ENCODE measurements at places on chromosomes 1 and 21. TPM values are rescaled to one million over a fixed set of nuclear protein-coding genes. Genes with fewer than 3 reads are reported as not detected.

- peak; percentile 77 for DNase-seq
Measured at GRCh38 chr1:84603941-84604830, 29.9 kb upstream of the CTBS start.

DNA sequence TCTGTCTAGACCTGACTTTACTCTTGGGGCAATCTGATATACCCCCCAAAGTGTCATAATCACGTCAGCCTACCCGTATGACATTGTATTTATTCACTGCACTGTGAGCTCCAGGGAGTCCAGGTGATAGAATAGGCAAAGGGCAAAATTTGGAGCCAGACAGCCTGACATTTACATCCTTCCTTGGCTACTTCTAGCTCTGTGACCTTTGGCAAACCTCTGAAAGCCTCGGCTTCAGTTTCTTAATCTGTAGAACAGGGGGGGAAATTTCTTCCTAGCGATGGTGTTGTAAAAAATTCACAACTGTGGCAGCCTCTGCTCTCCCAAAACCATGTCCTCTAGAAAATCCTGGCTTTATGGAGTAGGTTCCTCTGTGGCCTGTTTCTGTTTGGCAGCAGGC, 240.9 kb downstream of the KIF26B start:
- DNase-seq = no peak

DNA sequence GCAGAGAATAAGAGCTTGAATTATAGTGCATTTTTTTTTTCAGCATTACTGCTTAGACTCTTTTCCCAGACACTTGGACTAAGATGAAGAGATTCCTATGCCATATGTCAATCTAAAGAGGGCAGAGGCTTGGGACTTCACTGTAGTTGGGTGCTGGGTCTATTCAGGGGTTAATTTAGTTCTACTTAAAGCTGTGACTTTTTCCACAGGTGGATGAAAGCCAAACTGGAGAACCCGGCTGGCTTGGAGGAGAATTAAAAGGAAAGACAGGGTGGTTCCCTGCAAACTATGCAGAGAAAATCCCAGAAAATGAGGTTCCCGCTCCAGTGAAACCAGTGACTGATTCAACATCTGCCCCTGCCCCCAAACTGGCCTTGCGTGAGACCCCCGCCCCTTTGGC, 104.8 kb downstream of the ATP5PO start:
- DNase-seq = no peak

GRCh38 chr1:19374926-19375325, 62.8 kb downstream of the SLC66A1 start:
- DNase-seq = no peak

Gene ZNF683
- total RNA-seq = not detected

DNA sequence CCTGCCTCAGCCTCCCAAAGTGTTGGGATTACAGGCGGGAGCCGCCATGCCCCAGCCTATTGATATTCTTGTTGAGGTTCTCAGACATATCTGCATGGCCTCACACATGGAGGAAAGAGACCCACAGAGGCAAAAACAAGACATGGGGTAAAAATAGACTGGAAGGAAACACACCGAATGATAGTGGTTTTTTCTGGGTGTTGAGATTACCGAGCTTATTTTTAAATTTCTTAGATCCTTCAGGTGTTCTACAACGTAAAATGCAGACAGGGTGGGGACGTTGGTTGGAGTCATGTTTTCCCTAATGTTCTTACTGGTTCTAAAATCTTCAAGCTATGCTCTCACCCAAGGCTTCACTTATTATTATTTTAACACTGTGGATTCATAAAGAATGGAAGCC, 23.9 kb upstream of the RUNX3 start:
- no peak for DNase-seq

- no peak for DNase-seq
Measured at GRCh38 chr1:37725851-37726613, 33.7 kb downstream of the CDCA8 start.

- DNase-seq = no peak
Measured at GRCh38 chr1:205579711-205580110, 52.1 kb downstream of the ELK4 start.

- no peak for DNase-seq
Measured at GRCh38 chr1:83954166-83954823, 44.6 kb downstream of the TTLL7 start.

Gene RHD
- not detected for total RNA-seq

DNA sequence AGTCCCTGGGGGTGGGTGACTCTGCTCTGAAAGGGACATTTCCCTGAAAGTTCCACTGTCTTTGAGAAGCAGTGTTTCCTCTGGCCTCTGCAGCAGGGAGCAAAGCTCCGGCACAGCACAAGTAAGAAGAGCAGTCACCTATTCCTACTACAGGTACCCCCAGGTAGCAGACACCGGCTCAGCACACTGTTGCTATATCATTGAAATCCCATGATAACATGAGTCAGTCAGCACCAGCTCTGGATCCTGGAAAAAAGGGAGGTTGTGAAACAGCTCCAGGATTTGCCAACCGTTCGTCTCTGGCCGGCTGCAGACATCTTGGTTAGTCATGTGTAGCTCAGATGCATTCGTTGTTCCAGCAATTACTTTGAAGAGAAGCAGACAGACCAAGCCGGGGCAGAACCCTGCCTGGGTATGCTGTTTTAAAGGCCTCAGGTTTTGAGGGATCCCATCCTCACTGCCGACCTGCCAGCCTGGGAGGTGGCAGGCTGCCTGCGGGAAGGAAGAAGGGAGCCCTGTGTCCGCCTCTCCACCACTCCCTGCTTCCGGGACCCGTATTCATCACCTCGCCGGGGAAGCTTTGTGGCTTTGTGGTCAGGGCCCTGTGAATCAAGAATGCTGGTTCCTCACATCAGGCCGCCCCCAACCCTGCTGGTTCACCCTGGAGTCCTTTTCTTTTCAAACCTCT, 139.2 kb downstream of the CLIC6 start:
- peak; percentile 43 for DNase-seq

Gene OR2T2
- total RNA-seq = 0.21 TPM

Gene TTLL10
- not detected for total RNA-seq

GRCh38 chr1:32500387-32501209, 35.7 kb downstream of the ZBTB8B start:
- peak; percentile 75 for DNase-seq

DNA sequence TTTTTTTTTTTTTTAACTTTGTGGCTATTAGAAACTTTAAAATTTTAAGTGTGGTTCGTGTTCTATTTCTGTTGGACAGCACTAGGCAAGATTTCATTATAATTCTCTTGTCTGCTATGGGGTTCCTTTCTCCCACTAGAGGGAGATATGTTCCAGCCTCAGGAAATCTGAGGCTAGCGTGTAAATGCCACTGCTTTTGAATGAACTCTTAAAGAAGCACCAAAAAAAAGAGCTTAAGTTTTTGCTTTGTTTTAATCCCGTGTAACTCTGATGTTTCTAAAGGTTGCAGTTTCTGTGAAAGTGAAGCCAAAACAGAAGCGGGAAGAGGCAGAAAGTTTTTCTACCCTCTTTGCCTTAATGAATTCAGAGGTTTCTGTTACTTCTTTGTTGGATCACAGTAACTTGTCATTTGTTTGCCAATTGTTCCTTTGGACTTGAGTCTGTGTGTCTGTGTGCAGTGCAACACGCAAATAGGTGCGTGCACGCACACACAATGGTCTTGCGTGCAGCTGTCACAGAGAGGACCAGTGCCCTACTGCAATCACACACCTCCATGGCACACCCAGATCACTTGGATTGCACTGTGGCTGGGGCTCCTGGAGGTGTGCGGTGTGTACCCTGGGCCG, 32.3 kb downstream of the HHAT start:
- DNase-seq = no peak

DNA sequence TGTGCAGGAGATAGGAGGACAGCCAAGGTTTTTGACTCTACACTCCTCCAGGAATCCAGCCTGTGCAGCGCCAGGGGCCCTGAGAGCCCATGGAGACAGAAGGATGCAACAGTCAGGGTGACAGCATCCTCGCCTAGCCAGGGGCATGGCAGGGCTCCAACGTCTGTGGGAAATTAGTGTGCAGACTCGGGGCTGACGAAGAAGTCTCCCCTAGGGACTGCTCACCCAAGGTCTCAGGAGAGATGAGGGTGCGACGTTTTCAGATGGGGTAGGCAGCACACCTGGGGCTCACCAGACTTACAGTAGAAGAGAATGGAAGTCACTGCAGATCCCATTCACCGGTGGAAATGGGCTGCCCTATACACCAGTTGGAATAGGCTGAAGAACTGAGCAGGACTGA, 241.7 kb downstream of the SETD4 start:
- no peak for DNase-seq

Gene BTG2
- total RNA-seq = 95.9 TPM

Gene FCRL6
- 0.21 TPM for total RNA-seq

Gene ETV3L
- not detected for total RNA-seq

Gene ABCG1
- 11.8 TPM for total RNA-seq

DNA sequence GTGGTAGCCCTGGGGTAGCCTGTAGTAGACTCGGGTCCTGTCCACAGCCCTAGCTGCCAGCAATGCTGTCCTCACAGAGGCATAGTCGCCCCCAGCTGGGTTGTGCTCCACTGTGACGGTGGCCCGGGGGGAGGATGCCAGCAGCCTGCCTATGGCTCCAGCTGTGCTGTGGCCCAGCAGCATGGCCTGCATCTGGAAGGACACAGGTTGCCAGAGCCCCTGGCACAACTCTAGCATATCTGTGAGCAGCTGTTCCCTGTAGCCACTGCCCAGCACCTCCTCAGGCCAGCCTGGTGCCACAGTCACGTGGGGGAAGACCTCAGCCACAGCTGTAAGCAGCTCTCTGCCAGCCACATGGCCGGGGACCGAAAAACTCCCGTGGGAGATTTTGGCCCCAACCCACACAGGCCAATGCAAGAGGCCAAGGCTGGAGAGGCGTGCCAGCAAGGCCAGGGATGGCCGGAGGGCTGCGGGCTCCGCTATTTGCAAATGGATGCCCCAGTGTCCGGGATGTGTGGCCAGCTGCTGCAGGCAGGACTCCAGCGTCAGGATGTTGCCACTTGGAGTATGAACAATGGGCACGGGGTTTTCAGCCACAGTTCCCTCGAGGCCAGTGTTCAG, 13.9 kb downstream of the FAM151A start:
- no peak for DNase-seq

Gene FMOD
- 41.8 TPM for total RNA-seq

DNA sequence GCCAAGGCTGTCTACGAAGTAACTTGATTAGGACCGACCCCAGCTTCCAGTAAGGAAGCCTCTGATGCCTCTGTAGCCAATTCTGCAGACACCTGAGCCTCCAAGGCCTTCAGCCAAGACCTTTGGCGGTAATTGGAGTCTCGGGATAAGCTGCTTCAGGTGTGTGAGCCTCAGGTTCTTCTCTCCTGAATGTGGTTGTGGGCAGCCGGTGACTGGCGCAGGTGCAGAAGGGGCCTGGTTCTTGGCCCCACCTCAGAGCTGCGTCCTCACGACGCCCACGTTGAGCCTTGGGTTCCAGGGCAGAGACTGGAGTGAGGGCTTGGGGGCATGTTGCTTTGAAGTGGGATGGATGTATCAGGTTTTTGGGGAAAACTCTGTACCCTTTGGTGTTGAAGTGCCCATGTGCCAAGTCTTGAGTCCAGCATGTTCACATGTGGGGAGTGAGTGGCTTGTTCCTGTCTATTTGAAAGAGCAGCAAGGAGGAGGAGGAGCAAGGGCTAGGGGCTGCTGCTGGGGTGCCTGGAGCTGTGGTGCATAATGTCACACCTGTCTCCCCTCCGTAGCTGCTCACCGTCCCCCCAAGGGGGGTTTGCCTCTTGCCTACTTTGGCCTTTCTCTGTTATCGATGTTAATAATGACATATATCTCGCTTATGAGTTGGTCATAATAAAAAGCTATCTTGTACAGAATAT, 1.4 kb downstream of the PSEN2 start:
- no peak for DNase-seq

- DNase-seq = no peak
Measured at GRCh38 chr21:31216206-31216605, 127.9 kb downstream of the TIAM1 start.

- DNase-seq = no peak
Measured at GRCh38 chr1:22910286-22910685, 62.4 kb downstream of the LACTBL1 start.

GRCh38 chr1:160581961-160582360, 2.7 kb upstream of the CD84 start:
- no peak for DNase-seq

Gene HTR6
- not detected for total RNA-seq

Gene CTSE
- total RNA-seq = not detected

GRCh38 chr21:36699546-36700294, 805 bp downstream of the SIM2 start:
- no peak for DNase-seq

DNA sequence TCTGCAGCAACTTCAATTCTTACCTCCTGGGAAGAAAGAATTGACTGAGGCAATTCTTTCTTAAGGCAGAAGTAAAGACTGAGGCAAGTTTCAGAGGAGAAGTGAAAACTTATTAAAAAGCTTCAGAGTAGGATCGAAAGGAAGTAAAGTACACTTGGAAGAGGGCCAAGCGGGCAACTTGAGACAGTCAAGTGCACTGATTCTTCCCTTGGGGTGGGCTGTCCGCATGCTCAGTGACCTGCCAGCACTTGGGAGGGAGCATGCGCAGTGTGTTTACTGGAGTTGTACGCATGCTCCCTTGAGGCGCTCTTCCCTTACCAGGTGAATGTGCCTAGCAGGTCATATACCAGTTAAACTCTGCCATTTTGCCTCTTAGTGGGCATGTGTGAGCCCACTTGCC, 55.3 kb upstream of the NBPF3 start:
- DNase-seq = no peak

DNA sequence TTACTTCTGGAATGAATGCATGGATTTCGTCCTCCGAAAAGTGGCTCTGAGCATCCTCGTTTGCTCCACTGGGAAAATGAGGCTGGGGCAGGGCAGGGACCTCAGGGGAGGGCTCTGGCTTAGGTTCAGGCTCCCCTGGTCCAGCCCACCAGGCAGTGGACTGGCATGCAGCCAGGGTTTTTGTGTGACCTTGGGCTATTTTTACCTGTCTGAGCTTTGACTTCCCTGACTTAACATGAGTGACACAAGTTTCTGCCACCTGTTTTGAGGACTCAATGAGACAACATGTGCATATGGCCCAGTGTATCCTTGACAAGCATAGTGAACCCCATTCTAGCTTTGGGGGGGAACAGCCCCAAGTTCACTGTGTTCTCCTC, 32.6 kb upstream of the EDN2 start:
- no peak for DNase-seq

DNA sequence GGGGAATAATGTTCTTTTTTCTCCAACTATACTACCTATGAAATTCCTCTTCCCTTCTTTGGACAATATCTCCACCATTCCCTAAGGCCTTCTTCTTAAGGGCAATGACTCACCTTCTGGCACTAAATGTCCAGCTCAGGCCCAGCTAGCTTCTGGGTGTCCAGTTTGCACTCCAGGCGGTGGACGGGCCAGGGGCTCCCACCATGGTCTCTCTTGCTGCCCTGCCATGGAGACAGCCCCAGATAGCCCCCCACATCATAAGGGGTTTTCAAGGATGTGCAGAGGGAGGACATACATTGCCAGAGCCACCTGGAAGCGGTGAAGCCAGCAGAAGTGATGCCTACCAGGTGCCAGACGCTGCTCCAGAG, 43.8 kb downstream of the C1orf198 start:
- DNase-seq = no peak

- DNase-seq = no peak
Measured at GRCh38 chr1:211646566-211646965, 28.9 kb downstream of the NEK2 start.
